Type B pancreatic cell (in vitro differentiated cells): ENCODE measurements at places on chromosomes 3 and 15.

GRCh38 chr3:177332955-177333354 lies 135.7 kb upstream of the TBL1XR1 start:
- no peak for DNase-seq

DNA sequence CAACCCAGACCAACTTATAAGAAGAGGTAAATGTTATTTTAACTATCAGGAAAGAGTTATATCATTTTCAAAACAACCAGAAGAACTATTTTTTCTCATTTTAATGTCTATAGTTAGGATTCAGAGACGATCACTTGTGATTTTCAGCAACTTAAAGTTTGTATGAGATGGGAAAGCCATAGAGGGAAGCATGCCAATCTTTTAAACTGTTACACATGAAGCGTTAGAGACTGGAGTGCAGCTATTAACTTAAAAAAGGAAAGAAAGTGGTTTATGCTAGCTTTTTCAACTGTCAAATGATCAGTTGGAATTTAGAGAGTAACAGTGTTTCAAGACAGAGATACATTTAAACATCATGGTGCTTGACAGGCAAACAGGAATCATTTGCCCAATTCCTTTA lies 91.7 kb upstream of the LPP start:
- no peak for DNase-seq

DNA sequence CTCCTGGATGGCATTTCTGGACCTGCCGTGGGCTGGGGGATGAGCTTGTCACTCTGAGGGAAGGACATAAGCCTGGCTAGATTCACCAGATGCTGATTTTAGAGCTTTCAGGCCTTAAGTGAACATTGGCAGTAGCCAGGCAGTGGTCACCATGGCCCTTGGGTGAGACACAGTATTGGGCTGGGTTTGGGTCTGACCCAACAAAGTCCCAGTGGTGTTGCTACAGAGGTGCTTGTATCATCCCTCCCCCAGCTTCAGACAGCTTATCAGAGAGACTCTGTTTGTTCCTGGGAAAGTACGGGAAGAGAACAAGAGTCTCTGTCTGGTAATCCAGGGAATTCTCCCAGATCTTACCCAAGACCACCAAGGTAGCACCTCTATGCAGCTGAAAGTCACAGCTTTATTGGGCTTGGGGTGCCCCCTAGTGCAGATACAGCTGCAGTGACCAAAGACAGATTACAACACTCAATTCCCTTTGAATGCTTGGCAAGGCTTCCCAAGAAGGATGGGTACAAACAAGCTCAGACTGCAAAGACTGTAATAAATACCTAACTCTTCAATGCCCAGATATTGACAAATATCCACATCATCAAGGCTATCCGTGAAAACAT lies 9.8 kb upstream of the RUVBL1 start:
- DNase-seq = no peak

GRCh38 chr3:48784426-48785120 lies 63.1 kb downstream of the PRKAR2A start:
- no peak for DNase-seq

- no peak for DNase-seq
Measured at GRCh38 chr15:101600035-101600434, 52.1 kb downstream of the TM2D3 start.

DNA sequence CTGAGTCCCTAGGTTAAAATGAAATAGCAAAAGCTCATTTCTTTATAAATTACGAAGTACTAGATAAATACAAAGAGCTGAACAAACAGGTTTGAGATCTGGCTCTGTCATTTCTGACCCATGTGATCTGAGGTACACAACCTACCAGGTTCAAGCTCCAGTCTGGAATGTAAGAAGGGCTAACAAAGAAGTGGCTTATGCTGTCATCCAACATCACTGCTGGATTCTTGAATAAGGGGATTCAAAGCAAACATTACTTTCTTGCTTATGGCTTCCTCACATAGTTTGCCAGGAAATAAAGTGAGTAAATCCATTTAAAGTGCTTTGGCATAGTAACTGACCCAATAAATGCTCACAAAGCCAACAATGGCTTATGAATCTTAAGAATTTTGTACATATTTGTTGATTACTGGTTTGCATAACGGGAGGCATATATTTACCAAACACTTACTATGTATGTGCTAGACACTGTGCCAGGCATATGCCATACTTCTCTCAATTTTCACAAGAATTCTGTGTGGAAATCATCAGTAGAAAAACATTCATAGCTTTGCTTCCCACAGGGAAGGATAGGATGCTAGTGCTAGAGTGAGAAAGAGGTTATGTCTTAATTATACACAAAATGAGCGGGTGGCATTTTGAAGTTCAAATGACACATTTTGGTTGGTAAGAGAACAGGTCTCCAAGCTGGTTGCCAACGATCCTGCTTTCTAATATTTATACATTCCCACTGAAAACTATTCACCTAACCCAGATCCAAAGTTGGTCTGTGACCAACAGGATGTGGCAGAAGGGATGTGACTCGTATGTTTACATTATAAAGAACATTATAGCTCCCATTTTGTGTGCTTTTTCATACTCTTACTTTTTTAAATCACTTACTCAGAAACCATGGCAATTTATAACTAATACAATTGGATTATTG lies 38.7 kb upstream of the CSPG5 start:
- no peak for DNase-seq

DNA sequence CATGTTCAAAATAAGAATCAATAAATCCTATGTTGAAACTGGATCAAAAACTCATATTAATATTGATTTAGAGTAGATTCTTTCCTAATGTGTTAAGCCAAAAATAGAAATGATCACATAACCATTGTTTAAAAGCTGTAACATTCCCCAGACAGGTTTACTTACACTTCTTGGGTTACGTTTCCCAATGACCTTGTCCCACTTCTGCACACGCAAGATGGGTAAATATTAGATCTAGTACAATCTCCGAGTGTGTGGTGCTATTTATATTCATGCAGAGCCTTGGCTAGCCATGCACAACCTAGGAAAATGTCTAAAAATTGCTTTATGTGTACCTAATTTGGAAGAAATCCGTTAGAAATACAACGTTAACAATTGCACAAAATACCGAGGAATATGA lies 39.6 kb downstream of the ERC2 start:
- no peak for DNase-seq

DNA sequence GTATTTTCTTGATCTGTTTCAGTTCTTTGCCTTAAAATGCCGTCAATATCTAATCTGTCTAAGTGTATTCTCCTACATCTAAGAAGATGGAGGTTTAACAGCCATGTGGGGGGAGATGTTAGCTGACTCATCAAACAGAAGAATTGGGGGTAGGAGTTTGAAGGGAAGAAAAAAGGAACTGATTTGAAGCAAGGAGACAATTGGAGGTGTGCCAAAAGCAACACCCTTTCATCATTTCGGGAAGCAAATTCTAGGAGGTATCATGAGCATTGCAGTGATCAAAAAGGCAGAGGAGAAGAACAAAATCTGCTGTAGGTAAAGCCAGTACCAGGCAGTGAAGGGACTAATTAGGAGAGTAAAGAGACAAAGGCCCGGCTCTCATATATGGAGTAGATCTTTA lies 337.3 kb upstream of the TBC1D5 start:
- no peak for DNase-seq

GRCh38 chr3:52504977-52505376 lies 9.8 kb downstream of the STAB1 start:
- DNase-seq = no peak

DNA sequence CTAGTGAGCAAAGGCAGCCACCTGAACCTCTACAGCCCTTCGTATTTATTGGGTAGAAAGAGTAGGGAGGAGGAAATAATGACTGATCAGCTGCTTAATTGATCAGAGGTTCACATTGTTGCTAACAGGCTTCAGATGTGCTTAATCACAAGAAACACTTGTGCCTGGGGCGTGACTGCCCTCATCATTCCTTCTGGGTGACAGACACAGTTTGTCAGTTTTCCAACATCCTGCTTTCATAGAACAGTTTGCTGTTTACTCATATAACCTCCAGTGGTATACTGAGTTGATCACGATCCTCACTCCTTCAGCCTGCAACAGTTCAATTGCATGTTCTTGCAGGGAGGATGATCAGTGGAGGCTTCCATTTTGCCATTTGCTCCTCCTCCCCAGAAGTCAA lies 13.6 kb upstream of the CASR start:
- DNase-seq = no peak
